AG08395 (cell line): ENCODE measurements at places on chromosomes 11 and 22.

GRCh38 chr11:75888416-75888815 is 73.4 kb downstream of the UVRAG start:
- no peak for DNase-seq

- DNase-seq, result peak; percentile 41
These were observed 9.7 kb upstream of the LRP5 start for GRCh38 chr11:68302670-68303069.

GRCh38 chr11:132158696-132159095 is 788.3 kb downstream of the NTM start:
- DNase-seq, result peak; percentile 31

DNA sequence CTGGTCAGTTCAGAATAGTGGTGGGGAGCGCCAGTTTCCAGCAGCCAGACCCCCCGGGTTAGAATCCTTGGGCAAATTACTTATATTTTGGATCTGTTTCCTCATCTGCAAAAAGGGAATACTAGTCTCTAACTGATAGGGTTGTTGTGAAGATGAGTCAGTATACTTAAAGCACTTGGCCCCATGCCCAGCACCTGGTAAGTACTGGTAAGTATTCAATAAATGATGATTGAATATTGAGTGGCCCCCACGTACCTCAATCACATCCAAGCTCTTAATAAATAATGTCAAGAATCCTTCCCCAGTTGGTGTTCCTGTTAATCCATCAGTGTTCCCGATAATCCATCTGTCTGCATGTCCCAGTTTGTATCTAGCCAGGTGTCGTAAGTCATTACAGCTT is 12.1 kb downstream of the ACP2 start:
- no peak for DNase-seq

- no peak for DNase-seq
These were observed 78.4 kb upstream of the DBX1 start for GRCh38 chr11:20238712-20239111.

DNA sequence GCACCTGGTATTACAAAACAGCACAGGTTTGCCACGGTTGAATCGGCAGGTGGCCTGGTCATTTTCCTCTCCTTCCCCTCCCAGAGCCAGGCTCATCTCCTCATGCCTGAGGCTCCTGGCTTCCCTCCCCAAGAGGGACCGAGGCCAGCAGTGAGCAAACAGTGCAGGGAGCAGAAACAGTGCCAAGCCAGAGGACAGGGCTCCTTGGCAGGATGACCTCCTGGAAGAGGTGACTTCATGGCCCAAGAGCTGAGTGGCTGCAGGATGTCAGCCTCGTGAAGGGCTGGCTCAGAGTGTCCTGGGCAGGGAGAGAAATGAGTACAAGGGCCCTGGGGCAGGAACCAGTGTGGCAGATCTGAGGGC is 22.8 kb upstream of the PPFIA1 start:
- DNase-seq, result no peak

DNA sequence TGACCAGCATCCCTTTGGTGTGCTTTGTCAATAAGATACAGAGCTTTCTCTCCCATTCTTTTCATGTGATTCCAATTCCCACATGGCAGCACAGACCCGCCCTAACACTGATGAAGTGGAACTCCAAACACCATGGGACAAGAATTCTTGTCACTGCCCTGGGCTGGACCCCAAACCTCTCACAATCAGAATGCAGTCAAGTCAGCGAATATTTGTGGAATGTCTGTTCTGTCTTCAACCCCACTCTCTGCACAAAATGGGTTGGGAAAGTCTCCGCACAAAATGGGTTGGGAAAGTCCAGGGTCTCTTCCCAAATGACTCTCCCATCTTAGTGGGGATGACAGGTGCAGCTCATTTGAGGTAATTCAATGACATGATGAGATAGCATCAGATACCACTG is 138.9 kb upstream of the TEAD1 start:
- DNase-seq, result no peak

DNA sequence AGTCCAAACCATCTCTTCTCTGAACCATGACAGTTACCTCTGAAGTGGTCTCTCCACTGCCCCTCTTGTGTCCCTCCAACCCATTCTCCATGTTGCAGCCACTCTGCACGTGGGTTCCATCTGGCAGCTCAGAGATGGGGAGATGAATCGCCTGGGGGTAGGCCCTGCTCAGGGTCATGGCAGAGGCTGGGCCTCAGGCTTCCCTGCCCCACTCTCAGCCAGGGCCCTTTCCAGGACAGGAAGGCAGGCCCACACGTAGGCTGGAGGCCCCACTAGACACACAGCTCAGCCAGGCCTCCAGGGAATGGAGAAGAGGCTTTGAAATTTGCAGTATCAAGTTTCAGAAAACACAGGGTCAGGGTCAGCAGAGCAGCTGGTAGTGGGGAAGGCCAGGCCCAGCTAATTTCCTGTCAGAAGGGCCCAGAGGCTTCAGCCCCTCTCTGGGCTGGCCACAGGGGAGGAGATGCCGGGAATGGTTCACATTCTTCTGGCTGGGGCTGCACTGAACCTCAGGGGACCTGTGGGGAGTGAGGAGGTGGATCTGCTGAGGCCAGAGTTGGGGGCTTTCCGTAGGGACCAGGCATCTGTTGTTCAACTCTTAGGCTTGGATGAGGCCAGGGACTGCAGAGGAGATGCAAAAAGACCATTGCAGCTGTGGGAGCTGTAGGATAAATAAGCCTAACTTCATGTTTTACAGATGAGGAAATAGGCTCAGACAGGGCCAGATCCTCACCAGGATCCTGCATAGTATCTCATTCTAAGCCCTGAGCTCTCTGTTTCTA is 101.6 kb downstream of the SWAP70 start:
- peak; percentile 55 for DNase-seq

GRCh38 chr11:69468221-69468620 is 13.2 kb upstream of the LINC01488 start:
- DNase-seq, result no peak

DNA sequence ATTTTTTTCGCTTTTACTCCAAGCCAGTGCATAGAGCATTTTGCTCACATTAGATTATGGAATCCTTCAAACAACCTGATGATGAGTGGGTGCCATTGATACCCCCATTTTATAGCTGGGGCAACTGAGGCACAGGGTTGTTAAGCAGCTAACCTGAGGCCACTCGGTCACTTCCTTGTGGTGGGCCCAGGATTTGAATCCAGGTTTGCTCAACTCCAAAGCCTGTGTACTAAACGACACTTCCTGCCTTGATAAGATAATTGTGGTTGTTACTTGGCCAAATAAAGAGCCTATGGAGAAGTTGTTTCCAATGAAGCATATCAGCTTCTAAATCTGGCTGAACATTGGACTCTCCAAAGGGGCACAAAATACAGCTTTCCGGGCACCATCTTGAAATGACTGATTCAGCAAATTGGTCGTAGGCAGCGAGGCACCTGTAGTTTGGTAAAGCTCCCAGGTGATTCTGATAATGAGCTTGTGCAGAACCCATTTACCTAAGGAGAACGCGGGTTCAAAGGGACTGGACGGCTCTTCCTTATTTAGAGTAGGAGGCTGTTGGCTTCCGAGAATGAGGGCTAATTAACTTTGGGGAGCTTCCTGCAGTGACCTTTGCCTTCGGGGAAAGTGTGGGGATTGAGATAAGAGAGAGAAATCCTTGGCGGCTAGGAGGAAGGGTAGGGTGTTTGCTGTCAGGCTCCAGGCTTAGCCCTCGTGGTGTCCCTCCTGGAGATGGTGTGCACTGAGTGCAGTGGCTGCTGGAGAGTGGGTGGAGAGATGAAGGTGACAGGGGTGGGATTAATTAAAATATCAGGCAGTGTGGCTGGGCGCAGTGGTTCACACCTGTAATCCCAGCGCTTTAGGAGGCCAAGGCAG is 17.5 kb upstream of the EHF start:
- DNase-seq, result no peak

GRCh38 chr11:24820541-24820940 is 323.7 kb downstream of the LUZP2 start:
- no peak for DNase-seq

GRCh38 chr11:83168756-83169155 is 11.8 kb downstream of the PCF11 start:
- no peak for DNase-seq

- no peak for DNase-seq
These were observed 542.7 kb upstream of the LUZP2 start for GRCh38 chr11:23953951-23954710.

GRCh38 chr22:31896472-31896871 is 47.9 kb upstream of the YWHAH start:
- no peak for DNase-seq

- DNase-seq, result no peak
These were observed 104.7 kb downstream of the KCNQ1 start for GRCh38 chr11:2549491-2549875.

DNA sequence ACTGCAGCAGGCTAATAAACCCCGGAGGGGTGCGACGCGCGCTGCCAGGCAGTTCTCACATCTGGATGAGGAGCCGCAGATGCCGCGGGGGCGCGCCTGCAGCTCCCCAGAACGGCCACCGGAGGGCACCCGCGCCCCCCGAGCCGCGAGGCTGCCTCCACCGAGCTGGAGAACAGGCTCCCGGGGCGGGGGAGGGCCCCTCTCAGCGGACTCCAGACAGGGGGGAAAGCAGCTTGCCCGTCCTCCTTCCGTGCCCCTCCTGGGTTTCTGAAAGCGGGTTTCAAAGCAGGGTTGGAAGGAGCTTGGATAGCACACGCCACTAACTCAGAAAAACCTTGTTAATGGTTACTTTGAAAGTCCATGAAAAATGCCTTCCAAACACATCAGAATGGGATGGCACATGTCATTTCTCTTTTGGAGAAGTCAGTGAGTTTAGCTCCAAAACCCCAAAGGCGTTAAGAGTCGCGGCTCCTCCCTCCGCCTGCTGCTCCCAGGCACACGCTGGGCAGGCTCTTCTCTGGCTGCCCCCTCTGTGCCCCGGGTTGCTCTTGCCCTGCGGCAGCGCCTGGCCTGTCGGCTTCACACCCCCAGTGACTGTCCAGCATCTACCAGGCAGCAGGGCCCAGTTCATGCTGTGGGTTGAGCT is 317.8 kb downstream of the NTM start:
- DNase-seq, result peak; percentile 90

DNA sequence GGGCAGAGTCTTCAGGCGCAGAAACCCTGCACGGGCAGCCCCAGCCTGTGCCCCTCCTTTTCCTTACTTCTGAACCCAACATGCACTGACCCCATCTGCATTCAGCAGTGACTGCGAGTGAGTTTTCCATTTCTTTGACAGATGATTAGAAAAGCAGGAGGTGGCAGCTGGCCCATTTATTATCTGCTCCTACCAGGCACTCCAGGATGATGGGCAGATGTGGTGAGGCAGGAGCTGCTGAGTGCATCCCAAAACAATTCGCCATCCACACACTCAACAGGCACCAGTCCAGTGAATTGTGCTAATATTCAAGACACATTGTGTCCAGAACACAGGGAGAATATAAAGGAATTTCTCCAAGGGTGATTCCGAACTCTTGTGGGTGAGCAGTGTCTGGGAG is 208.5 kb downstream of the TENM4 start:
- DNase-seq, result peak; percentile 65

DNA sequence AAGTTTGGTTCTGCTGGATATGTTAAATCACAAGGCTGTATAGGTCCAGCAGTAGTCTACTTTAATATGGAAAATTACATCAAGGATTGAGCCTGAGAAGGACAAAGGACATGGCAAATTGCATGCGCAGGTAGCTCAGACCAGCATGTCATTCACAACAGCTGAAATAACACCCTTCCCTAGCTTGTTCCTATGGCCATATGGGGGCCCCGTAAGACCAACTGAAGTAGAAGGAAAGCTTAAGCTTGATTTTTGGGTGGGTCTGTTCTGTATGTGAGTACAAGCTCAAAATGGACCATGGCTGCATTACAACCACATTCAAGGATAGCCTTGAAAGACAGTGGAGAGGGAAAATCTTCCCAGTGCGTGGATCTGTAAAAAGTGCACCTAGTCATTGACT is 20.6 kb upstream of the PDE3B start:
- no peak for DNase-seq

DNA sequence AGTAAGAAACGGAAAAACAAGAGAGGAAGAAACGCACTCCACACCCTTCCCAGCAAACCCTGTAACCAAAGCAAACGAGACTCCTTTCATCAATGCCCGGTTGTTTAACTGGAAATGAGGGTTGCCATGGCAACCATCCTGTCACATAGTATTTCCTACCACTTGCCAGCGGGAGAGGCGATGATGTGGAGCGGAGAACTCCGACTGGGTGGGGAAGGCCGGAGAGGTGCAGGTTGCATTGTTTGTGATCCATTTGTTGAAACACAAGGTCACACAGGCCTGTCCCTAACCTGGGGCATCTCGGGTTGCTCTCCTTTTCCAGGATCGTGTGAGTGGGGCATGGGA is 609.9 kb downstream of the BUD13 start:
- no peak for DNase-seq

DNA sequence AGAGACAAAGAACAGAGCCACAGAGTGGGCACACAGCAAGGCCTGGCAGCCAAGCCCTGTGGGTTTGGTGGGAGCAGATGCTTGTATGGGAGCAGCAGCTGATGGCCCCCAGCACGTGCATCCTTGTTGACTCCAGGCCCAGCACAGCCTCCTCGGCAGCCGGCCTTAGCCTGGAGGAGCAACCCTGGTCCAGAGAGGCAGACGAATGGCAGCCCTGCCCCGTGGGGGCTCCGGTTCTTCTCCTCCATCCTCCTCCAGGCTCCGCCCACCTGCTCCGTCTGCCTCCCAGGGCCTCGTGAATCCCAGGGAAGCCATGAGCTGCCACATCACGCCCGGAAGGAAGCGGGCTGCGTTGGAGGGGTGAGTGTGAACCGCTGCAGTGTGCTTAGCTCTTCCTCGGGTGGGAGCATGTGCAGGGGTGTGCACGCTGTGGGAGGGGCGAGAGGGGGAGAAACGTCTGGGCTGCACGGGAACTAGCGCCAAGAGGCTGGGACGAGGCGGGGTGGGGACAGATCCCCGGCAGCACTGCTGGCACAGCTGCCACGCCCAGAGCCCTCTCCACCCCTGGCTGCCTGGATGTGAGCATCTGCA is 36.3 kb upstream of the JAM3 start:
- peak; percentile 35 for DNase-seq

- no peak for DNase-seq
These were observed 189.3 kb upstream of the NECTIN1 start for GRCh38 chr11:119918347-119918746.

DNA sequence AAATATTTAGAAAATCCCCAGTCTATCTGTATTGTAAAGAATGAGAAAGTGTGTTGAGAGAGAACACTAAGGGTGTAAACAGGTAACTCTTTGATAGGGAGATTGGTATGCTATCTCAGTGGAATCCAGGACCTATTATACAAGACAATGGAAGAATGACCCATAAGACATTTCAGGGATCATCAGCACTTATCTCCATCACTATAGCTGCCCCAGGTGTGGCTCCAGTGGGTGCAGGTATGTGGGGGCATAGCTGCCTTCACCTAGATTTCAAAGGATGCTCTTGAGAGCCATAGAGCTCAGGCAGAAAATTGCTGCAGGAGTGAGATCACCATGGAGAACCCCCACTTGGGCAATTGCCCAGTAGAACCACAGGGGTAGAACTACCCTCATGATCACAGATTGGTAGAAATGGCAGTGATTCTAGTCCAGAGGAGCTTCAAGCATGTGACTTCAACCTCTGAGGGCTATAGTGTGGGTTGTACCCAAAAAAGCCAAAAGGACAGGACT is 252.3 kb upstream of the TBCEL start:
- no peak for DNase-seq
